ENCODE measurements at places on chromosomes 11 and 22.

DNA sequence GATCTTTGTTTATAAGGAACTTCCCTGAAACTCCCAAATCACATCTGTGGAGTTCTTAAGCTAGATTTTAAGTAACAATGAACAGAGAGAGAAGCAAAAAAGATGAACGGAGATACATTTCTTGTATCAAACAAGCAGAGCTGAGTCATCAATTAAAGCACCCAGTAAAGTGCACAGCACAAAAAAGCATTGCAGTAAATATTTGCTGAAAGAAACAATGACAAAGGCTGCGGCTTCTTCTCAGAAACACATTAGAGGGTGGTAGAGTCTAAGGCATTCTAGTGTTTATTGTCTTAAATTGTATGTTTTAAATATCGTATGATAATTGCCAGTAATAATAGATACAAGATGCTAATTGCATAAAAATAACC, 941.6 kb upstream of the CHORDC1 start:
- no peak for DNase-seq

- no peak for DNase-seq
Observed at GRCh38 chr11:31259797-31260196, 109.7 kb downstream of the DCDC1 start.

GRCh38 chr11:1353383-1354124, 36.2 kb upstream of the BRSK2 start:
- no peak for DNase-seq

GRCh38 chr11:106827687-106828086, 190.6 kb downstream of the GUCY1A2 start:
- no peak for DNase-seq

DNA sequence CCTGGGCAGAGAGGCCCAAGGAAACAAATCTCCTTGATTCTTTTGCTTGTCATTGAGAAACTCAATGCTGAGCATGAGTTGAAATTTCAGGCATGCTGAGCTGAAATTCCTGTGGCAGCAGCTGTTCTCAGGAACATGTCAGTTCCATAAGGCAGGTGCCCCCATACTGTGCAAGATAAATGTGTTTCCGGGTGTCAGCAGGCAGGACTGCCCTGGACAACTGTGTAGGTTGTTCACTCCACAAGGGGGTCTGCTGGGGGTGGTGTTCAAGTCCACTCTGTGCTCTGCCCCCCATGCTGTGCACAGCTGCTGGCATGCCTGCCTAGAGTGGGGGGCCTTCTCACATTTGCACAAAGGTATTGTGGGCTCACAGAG, 133.7 kb downstream of the CTTN start:
- DNase-seq: no peak

GRCh38 chr11:2002807-2003206, 5.2 kb upstream of the H19 start:
- no peak for DNase-seq

- no peak for DNase-seq
Observed at GRCh38 chr22:43053176-43053575, 36.0 kb downstream of the TTLL1 start.

DNA sequence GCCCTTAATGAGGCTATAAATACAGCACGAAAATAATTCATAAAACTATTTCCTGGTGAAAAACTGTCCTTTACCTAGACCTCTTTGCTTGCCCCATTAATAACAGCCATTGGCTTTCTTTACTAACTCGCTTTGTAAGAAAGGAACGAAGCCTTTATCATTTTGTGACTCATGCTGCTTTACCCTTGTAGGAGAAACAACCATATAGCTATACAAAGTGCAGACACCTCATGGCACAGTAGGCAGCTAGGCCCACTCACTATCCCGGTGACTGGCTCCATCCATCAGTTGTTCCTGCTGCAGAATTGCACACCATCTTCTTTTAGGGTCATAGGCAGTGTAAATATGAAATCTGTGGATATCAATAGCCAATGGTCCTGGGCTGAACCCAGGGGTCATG, 85.8 kb downstream of the LDLRAD3 start:
- no peak for DNase-seq

Data from HCT116 (cell line).